ENCODE measurements at places on chromosomes 7 and 10.
A peak's percentile ranks its signal among the peaks of the same experiment; 100 is the strongest.

- DNase-seq = no peak
Observed at GRCh38 chr7:93968911-93969620, 35.1 kb downstream of the BET1 start.

DNA sequence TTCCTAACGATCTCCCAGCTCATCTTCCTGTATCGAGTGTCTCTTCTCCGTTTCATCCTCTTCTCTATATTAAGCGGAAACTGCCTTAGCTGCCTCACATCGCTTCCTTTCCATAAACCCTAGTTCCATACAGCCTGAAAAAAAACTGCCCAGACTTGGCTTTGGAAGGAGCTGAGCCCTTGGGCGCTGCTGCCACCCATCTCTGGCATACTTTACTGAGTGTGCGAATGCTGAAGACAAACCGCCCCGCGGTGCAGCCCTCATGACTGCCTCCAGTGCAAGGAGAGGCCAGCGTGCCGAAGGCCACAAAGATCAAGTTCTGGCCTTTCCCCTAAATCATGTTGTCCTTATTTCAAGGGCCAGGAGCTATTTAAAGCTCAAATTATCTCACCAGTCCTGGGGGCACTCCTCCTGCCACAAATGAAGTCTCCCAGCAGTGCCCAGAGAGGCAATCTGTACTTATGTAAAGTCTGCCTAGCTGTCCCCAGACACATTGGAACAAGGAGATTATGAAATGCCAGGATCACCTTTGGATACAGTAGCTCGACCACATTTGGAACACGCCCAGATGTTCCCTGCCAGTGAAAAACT lies 25.2 kb downstream of the YWHAG start:
- no peak for DNase-seq

DNA sequence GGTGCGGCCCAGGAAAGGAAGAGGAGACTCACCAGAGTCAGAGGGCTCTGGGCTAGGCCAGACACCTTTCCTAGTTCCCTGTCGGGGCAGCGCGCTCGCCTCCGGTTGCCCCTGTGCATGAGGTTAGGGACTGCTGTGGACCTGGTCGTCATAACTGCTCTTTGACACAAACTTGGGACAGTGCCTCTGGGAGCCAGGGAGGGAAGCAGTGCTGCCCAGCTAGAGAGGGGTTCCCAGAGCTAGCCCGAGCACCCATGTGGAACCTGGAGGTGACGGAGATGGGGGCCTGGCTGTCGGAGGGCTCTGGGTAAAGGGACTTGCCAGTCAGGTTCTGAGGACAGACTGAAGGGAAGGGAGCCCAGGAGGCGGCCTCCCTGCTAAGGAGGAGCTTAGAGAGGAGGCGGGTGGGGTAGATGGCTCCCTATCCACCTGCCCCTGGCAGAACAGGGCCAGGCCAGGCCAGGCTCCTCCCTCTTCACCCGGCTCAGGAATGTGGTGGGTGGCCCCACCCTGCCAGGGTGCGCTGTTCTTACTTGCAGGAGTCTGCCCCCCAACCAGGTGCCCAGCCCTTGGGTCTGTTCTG lies 29.7 kb downstream of the AGAP3 start:
- no peak for DNase-seq

DNA sequence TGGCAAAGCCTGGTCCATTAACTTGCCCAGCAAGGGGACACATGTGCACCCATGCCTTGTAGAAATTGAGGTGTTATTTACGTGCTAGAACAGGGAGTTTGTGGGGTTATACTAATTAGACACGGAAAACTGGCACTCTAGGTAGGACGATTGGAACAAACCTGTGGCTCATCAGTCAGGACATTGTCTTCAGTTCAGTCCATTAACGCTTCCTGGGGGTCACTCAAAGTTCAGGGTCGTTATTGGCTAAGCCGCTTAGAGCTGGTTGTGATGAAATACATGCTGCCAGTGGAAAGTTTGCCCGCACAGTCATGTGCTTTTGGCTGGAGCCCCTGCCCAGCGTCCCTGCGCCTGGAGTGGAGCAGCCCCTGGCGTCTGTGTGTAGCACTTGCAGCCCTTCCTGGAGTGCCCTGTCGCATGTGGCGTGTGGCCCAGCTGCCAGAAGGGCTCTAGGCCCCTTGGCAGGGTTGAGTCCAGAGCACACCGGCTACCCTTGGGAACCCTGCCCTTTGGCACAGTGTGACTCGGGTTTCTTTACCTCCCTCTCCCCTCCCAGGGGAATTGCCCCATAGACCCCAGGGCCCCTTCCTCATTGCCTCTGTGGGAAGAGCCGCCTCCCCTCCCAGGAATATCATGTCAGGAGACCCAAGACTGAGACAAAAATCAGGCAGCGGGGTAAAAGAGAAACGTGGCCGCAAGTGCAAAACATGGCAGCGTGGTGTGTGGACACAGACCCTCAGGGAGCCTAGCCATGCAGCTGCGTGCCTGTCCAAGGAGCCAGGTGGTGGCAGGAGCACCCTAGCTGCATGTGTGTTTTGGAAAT lies 9.8 kb downstream of the ZNF775 start:
- DNase-seq = no peak

DNA sequence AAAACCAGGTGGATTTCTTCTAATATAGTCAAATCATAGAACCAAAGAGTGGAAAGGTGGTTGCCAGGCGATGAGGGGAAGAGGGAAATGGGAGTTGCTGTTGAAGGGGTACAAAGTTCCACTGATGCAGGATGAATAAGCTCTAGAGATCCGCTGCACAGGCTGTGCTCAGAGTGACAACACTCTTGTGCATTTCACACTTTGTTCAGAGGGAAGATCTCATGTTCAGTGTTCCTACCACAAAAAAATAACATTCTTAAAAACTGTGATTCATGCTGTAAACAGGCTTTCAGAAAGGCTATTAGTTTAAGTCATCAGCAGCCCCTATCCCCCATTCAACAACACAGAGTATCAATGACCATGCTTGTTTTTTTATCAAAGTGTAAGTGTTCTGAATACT lies 213.8 kb downstream of the COBL start:
- DNase-seq = no peak

DNA sequence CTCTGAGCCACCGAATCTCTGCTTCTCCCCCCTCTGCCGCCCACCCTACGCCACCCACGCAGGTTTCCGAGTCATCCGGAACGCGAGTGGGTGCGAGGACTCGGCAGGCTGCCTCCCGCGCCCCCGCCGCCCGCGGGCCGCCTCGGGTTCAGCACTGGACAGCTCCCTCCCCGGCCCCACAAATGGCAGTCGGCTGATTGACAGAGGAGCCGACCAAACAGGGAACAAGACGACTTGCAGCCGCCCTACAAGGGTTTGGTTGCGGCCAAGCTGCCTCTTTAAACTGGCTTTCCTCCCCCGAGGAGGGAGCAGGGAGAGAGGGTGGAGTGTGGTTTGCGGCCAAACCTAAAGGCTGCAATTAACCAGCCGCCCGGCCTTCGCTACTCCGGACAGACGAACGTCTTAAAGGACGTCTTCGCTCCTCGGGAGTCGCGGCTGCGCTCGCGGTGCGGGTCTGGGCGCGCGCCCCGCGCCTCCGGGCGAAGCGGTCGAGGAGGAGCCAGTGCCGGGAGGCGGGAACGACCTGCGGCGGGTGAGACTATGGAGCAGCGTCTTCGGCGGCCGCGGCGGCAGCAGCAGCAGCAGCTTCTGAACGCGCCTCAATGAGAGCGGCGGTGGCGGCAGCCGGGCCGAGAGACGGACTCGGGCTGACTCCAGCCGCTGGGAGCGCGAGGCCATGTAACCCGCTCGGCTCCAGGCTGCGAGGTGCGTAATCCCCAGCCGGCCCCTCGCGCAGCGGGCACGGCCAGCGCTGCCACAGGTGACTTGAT lies at the start of gene GPR158:
TSS of gene GPR158 (plus strand) at position 541 of the 770 bp plus-strand sequence. CDS start 420 bp downstream, outside the sequence.
- DNase-seq = peak; percentile 64

GRCh38 chr10:14032406-14032998 lies 298.2 kb downstream of the FRMD4A start:
- no peak for DNase-seq

DNA sequence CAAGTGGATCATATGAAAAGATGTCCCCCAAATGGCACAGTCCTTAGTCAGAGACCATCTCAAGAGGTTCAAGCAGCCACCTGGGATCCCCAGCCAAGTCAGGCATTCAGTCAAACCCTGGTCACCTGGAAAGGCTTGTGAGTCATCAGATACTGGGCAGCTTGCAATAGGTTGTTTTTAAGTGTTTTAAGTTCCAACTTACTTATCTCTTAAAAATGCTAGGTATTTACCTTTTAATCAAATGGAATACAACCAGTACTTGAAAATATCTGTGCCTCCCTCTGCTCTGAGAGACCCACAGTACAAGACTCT lies 262.2 kb downstream of the WDR11 start:
- no peak for DNase-seq

GRCh38 chr10:129531195-129531968 lies 64.3 kb downstream of the MGMT start:
- DNase-seq = no peak

DNA sequence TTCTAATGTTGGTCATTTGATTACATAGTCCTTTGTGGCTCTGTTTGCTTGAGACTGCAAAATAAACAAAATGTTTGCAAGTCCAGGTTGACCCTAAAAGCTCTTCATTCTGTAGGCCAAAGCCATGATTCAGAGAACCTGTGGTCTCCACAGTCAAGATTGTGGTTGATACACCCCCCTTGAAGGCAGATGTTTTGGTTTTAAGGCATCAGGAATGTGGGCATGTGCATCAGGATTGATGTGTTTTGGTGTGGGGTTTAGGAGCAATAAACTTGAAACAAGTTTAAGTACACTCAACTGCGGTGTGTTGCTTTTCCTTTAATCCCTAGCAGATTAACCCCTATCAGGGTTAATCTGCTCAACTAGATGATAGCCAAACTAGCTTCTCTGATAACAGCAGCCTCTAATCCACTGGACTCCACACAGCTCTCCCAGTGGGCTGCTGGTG lies 379.1 kb upstream of the GALNT17 start:
- no peak for DNase-seq

GRCh38 chr7:101913851-101914250 lies 96.4 kb downstream of the CUX1 start:
- no peak for DNase-seq

- no peak for DNase-seq
Observed at GRCh38 chr7:154947604-154948003, 55.3 kb downstream of the PAXIP1 start.

GRCh38 chr7:116528008-116528789 lies 3.4 kb downstream of the CAV1 start:
- peak; percentile 51 for DNase-seq

DNA sequence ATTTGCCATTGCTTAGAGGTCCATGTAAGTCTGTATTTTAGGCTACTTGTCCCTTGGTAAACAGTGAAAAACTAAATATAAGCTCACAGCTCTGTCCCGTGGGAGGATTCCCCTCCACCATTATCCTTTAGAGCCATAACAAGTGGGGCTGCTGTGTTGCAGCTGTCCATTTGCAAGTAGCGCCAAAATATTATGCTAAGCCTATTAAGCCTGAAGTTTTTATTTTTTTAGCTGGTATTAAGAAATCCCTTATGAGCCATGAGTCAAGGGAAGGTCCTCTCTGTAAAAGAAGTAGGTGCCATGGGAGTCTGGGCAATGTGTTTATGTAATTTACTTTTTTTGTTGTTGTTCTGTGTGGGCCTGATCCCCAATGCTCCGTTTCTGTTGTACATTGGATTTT lies 183.9 kb downstream of the THSD7A start:
- no peak for DNase-seq

GRCh38 chr7:127920787-127921438 lies 110.3 kb downstream of the LRRC4 start:
- no peak for DNase-seq

GRCh38 chr10:61835946-61836887 lies 65.3 kb upstream of the ARID5B start:
- no peak for DNase-seq

DNA sequence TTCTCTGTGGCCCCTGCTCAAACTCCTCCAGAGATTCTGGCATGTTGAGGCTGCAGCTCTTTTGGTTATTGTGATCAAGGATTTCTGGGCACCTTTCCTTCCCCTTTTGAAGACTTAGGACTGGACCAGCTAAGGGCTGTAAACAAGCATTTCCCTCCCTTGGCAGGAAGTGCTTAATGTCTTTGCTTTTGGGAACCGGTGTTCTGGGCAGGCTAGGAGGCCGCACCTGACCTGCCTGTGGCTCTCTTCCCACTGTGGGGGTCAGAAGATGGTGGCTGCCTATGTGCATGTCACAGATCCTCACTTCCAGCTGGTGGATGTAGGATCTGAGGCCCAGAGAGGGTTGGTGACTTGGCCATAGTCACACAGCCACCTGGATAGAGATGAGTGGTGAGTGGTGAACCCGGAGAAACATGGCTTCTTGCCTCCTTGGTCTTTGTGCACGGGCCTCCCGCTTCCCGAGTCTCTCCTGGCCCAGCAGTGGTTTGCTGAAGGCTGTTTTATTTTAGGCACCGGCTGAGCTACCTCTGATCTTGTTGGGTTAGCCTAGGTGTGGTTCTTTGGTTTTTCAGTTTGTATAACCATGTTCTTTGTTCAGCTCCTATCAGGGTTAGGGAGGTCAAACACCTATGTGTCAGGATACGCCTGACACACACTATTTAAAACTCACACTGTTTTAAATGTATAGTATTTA lies 82.0 kb downstream of the GRK5 start:
- DNase-seq = no peak

DNA sequence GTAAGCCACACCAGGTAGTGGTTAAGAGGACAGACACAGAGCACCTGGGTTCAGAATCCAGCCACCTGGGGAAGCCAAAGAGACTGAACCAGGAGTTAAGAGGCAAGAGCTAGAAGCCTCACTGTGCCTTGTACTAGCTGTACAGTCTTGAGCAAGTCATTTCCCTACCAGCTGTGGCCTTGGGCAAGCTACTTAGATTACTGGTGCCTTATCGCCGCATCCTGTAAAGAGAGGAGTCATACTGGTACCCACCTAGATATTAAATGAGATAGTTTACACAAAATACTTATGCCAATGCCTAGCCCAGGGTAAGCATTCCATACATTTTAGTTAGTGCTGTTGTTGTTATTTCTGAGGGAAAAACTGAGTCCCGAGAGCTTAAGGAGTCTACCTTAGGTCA lies 47.7 kb downstream of the HABP2 start:
- DNase-seq = no peak

DNA sequence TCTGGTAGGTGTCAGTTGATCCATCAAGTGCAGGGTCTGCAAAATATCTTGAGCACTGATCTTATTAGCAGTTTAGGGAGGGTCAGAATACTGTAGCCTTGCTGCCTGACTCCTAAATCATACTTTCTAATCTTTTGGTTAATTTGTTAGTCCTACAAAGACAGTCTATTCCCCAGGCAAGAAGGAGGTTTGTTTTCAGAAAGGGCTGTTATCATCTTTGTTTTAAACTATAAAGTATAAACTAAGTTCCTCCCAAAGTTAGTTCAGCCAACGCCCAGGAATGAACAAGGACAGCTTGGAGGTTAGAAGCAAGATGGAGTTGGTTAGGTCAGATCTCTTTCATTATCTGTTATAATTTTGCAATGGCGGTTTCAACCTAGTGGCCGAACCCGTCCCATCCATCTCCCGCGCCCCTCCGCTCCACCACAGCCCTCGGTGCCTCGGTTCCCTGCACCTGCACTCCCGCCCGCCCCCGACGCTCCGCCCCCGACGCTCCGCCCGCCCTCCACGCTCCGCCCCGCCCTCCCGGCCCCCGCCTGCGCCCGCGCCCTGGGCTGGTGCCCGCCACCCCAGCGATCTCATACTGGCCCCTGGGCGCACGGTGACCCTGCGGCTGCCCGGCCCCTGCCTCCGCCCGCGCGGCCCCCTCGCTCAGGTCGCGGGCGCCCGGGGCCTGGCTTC lies at the start of gene ADCK2:
TSS of gene ADCK2 (plus strand) at position 564 of the 681 bp plus-strand sequence. CDS start 386 bp downstream, outside the sequence.
- DNase-seq = peak; percentile 80

GRCh38 chr7:779480-779879 lies 52.4 kb upstream of the PRKAR1B start:
- no peak for DNase-seq
